ENCODE measurements at places on chromosomes 3 and 15.
A peak's percentile ranks its signal among the peaks of the same experiment; 100 is the strongest.

- DNase-seq: no peak
Measured at GRCh38 chr3:27503526-27503925, 19.3 kb upstream of the SLC4A7 start.

- no peak for DNase-seq
Measured at GRCh38 chr3:177476495-177476894, 279.2 kb upstream of the TBL1XR1 start.

DNA sequence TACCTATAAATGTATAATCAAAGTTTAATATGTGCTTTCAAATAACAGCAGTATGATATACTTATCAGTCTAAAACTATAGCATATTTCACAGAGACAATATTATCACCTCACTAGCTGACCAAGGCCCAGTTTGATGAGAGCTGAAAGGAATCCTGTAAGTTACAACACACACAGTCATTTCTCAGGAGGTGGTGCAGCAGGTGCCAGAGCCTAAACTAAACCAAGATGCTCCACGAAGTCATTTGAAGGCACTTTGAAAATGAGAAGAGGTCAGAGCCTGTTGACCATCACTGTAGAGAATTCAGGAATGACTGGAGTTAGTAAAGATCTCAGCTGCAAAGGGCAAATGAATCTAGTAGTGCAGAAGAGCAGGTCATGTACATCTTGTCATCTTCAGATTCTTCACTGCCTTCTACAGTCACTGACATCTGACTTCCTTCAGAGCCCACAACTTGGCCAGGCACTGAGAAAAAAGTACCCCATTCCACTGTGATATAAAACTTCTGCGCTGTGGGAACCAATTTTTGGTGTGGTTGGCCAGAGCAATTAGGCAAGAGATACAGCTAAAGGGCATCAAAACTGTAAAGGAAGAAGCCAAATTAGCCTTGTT is 7.9 kb downstream of the GBE1 start:
- DNase-seq: no peak

DNA sequence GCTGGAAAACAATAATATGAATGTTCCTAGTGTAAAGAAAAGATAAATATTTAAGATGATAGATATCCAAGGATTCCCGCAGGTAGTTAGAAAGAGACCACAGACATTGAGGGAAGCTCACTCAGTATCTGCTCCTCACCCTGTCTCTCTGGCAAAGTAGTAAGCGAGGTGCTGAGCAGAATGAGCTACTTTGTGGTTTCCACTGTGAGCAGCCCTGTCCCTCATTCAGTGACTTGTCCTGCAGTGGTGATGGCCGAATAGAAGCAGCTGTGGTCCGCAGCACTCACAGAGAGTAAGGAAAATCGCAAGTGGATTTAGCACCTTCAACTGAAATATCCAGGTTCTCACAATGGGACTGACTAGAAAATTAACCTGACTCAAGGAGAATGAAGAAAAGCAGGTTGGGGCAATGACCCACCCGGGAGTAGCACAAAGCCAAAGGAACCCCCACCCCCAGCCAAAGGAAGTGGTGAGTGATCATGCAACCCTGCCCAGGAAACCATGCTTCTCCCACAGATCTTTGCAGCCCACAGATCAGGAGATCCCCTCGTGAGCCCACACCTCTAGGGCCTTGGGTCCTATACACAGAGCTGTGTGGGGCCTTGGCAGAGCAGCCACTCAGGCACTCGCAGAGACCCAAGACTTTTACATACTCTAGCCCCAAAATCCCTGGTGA is 21.8 kb upstream of the SLC25A38 start:
- DNase-seq: no peak

- DNase-seq: no peak
Measured at GRCh38 chr3:118945834-118946233, 88.8 kb downstream of the IGSF11 start.

DNA sequence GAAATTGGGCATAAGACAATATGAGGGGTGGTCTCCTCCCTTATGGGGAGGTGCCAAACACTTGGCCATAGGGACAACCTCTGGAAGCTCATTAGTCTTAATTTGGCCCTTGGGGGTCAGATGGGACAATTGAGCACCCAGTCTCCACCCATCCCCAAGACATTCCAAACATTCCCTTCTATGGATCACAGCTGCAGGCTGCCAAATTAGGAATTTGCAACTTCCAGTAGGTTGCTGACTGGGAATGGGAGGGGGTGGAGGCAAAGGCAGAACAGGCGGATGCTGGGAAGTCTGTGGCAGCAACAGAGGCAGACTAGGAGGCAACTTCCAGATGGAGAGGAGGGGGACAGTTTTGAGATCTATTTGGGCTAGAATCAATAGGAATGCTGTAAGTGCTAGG is 1.4 kb upstream of the PDHB start:
- no peak for DNase-seq

DNA sequence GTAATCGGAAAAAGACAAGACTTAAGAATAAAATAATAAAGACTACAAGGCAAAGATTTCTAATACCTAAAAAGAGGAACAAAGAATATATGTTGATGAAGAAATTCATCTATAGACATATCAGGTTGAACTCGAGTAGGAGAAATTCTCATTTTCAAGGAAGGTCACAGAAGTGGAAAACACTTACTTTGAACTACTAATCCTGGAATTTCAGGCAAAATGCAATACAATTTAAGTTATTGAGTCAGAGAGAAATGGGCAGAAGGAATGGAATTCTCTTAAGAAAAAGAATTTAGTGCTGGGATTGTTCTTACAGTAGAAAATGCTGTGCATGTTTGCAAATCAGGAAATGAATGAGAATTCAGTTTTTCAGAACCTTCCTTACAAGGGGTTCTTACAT is 135.9 kb upstream of the TGFBR2 start:
- DNase-seq: no peak

DNA sequence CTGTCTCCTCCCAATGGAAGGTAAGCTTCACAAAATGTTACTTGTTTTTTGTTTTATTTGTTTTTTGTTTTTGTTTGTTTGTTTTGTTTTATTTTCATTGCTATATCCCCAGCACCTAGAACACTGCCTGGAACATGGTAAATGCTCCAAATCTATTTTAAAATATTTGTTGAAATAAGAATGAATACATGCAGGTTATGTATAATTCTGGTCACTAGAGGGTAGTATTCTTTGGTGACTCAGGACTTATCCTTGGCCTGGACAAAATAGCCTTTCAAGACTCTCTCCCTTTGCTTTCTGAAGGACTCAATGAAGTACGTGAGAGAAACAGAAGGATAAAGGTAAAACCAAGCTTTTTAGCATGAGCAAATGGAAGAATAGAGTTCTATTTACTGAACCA is 46.9 kb upstream of the PPP2R3A start:
- no peak for DNase-seq

GRCh38 chr15:52636459-52636858 is 42.7 kb downstream of the ATOSA start:
- DNase-seq: no peak

GRCh38 chr3:144104679-144105078 is 133.1 kb downstream of the DIPK2A start:
- DNase-seq: no peak

DNA sequence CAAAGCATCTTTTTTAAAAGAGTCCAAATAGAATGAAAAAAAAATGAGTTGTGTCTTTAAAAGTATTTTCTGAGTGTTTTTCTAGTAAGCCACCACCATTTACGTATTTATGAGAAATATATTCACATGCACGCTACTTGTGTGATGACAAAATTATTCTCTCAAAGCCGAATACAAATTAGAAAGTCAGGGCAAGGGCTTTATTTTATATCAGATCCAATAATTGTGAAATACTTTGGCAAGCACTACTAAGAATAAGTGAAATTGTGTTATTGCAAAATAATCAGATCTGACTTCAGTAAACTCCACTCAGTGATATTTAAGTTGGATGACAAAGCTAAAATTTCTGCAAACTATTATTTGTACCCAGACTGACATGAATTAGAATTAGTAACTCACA is 589.3 kb upstream of the KCNMB2 start:
- DNase-seq: no peak

DNA sequence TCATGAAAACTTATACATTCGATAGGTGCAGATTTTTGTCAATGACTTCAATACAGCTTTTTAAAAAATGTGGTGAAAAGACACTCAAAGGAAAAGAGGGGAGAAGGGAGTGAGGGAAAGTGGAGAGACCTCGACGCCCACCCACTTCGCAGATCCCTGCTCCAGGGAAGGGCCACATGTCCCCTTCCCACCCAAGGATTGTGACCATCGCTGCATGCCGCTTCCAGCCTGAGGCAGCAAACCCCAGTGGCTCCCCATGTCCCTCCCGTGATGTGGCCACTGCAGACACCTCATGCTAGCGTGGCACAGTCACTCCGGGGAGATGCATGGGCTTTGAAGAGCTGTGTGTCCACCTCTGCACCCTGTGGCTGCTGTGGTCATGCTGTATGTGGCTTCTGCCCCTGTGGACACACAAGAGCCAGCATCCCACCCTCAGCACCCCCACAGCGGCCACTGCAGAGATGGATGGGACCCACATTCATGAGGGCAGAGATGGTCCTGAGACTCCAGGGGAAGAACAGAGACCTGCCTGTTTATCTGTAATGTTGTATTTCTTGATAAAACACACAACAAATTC is 230.2 kb downstream of the OCA2 start:
- no peak for DNase-seq

GRCh38 chr15:45118131-45118588 is 4.0 kb downstream of the DUOXA2 start:
- peak; percentile 63 for DNase-seq

GRCh38 chr3:123483146-123483545 is 34.3 kb upstream of the ADCY5 start:
- no peak for DNase-seq

DNA sequence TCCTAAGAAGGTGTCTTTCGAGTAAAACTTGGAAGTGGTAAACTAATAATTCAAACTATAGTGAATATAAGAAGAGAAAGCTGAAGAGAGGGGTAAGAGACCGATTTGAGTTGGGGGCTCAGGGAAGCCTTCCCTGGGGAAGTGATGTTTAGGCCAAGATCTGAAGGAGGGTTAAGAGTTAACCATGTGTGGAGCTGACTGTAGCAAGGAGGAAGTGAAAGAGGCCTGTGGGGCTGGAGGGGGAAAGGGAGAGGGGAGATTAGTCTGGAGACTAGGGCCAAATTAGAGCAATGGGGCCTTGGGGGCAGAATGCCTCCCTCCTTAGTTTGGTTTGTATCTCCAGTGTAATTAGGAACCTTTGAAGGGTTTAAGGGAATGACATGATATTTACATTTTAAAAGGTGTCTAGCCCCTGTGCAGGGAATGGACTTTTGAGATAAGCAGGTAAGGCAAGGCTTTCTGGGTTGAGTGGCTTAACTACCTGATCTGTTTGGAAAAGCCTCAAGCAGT is 2.2 kb downstream of the ZNF592 start:
- no peak for DNase-seq
